ENCODE measurements at places on chromosomes 16 and 17.

GRCh38 chr17:43021741-43022512 lies at the start of gene VAT1:
Gene VAT1 (minus strand): TSS chr17:43022385. CDS start chr17:43022322, 63 bp downstream.
- peak; percentile 46 for DNase-seq

DNA sequence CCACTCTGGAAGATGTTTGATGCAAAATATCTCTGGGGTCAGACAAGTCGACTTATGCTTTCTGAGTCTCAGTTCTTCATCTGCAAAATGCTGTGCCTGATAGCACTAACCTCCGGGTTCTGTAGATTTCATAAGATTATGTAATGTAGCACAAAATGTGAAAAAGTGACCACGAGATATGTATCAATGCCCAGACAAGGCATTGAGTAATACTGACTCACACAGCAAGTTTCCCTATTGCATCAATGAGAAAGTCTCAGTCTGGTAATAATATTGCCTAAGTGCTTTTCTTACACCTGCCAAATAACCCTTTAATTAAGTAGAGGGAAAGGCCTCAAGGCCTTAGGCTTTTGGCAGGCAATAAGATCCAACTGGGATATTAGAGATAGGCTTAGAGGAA lies 41.4 kb upstream of the MMP2 start:
- no peak for DNase-seq

GRCh38 chr17:40097931-40098845 lies 2.2 kb downstream of the NR1D1 start:
- no peak for DNase-seq

- no peak for DNase-seq
Observed at GRCh38 chr17:27343294-27343693, 49.4 kb downstream of the WSB1 start.

DNA sequence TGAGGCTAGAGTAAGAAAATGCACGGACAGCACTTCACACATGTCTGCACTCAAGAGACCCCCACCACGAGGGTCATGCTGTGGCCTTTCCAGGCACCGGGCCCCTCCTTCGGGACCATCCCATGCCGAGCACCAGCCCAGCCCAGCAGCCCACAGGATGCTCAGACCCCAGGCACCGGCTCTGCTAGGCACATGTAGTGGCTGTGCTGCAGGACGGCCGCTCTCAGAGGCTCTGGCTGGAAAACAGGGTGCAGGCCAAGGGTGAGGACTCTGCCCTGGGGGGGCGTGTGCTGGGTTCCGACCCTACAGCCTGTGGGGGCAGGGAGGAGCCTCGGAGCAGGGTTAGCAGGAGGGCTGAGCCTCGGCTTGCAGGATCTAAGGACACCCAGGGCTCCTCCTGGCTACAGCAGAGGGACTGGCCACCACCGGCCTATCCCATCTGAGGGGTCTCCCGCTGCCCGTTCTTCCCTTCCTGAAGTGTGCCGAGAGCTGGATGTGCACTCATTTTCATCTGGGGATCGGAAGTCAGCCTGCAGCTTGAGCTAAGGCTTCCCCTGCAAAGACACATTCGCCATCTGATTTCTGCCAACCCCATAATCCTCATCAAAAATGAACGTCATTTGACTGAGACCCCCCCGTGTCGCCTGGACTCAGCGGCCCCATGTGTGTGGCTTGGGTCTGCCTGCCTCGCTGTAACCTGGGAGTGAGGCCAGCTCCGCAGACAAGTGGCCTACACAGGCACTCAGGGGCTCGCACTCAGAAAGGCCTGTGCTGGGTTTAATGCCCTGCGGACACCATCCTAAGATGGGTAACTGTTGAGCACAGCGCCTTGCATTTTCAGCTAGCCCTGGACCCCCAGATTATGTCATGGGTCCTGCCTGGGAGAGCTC lies 293.1 kb upstream of the FOXF1 start:
- DNase-seq, result no peak

Measured in NCI-H510A (cell line).